Esophagus squamous epithelium (tissue), 5 donors: ENCODE measurements at places on chromosomes 13 and 19.

- no peak for DNase-seq
These were observed 12.3 kb upstream of the CYSLTR2 start for GRCh38 chr13:48641404-48641803.

DNA sequence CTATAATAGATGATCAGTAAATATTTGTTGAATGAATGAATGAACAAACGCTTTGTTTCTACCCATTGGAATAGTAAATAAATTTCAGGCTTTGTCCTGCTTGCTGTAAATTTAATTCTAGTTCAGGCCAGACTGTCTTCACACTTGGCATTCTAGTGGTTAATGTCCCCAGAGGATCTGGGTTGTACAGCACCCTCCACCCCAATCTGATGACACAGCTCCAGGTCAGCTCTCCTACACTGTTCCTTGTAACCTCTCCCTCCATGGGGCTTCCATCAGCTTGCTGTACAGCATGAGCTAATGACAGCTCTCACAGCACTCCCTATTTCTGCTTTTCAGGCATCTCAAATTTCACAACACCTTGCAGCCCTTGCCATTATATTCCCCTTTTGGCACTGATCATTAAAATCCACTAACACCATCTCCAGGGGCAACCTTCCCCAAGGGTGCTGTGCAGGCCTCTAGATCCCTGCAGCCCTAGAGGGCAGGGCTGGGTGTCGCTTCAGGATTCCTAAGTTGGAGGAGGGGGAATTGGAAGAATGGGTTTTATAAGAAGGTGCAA, 12.7 kb upstream of the KL start:
- no peak for DNase-seq

- DNase-seq, result no peak
These were observed 6.5 kb downstream of the ARMC6 start for GRCh38 chr19:19039901-19040300.

DNA sequence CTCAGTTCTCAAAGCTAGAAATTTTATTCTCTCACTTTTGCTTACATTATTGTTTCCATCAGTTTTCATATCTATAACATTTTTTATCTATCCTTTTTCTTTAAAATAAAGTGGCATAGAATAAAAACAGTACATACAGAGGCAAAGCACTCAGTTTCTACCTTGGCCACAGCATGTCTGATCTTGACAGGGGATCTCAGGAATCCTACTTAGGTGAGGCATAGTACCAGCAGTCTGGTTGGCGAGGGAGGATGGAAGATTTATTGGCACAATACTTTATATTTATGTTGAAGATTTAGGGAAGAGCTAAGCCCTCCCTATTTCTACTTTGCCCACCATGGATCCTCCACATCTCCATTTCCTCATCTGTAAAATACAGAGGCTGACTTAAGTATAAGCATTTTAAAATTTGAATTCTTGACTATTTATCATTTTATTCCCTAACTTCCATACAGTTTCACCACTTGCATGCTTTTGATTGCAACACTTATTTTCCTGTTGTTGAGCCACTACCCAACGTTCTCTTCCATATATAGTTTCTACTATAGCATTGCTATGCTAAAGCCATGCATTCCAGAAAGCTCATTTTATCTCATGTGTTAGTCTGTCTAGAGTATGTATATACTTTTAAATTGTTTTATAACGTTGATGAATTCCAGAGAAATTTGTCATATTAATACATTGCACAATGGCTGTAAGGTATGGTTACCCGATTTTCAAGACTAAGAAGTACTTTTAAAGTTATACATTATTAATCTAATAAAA, 506.7 kb downstream of the KCTD12 start:
- DNase-seq, result no peak

- no peak for DNase-seq
These were observed 269.3 kb upstream of the MIR17HG start for GRCh38 chr13:91078093-91078679.

DNA sequence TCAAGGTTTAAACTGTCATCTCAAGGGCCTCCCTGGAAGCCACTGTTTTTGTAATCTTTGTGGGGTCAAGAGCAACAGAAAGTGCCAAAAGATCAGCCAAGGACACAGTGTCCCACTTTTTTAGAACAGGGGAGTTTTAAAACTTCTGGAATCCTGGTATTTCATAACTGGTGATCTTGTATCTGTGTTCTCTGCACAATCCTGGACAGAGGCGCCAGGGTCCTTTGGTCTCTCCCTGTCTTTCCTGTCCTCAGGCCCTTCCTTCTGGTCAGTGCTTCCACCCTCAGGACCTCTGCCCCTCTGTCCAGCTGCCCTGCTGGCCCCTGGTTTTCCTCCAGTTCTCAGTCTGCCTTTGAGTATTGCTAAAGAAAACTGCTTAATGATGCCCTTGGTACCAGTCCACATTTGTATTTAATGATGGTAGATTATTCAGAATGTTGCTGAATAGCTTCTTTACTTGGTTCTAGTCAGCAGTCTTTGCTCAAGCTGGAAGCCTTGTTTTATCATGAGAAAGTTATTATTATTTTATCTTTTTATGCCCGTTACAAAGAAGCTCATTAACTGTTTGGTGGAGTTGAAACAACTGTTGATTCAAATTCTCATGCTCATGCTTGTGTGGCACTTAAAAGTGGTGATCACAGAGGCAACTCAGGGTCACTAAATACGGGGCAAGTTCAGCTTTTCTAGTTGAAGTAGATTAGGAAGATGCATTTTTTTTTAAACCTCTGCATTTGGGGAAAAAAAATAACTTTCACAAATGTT, 47.5 kb downstream of the WASF3 start:
- no peak for DNase-seq

- no peak for DNase-seq
These were observed 127.6 kb downstream of the KATNAL1 start for GRCh38 chr13:30179597-30180276.

DNA sequence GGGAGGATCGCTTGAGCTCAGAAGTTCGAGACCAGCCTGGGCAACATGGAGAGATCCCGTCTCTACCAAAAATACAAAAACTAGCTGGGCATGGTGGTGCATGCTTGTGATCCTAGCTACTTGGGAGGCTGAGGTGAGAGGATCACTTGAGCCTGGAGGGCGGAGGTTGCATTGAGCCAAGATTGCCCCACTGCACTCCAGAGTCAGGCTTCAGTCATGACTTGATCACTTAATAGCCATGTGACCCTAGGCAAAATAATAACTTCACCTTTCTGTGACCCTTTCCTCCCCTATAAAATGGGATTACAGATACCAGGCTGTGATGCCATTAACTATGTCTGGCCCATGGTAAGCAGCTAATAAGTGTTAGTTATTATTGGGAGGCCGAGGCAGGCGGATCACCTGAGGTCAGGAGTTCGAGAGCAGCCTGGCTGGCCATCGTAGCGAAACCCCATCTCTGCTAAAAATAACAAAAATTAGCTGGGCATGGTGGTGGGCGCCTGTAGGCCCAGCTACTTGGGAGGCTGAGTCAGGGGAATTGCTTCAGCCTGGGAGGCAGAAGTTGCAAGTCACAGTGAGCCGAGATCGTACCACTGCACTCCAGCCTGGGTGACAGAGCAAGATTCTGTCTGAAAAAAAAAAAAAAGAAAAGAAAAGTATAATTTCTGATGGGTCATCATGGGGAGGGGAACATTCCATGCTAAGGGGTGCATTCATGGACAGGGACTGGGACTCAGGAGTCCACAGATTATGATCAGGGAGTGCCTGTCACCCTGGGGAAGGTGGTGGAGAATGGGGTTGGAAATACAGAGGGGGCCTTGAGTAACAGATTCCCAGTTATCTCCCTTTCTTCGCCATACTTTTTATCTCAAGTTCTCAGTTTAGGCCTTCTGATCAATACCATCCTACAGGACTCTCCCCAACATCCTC, 15.5 kb downstream of the TPM4 start:
- DNase-seq, result no peak

GRCh38 chr13:97302611-97303010, 80.5 kb downstream of the MBNL2 start:
- DNase-seq, result no peak

DNA sequence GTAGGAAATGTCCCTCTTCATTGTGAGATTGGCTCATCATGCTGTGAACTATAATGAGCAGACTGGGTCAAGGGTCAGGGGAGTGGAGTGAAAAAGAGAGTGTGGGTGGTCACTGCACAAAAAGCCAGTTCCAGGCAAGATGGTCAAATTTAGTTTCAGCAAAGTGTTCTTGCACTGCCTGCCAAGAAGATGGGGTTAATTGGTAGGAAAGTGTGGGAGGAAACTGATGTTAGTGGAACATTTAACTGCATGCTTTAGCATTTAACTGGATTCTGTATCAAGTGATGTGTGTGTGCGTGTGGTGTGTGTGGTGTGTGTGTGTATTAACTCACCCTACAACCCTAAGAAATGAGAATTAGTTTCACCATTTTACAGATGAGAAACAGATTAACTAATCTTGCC, 131.6 kb downstream of the COG6 start:
- DNase-seq, result no peak

GRCh38 chr13:35157143-35157755, 215.2 kb downstream of the NBEA start:
- no peak for DNase-seq

GRCh38 chr13:80276371-80277289, 64.3 kb downstream of the SPRY2 start:
- DNase-seq, result no peak

GRCh38 chr13:33051632-33052031, 35.4 kb downstream of the KL start:
- no peak for DNase-seq

GRCh38 chr19:49186108-49186507, 28.5 kb downstream of the TRPM4 start:
- no peak for DNase-seq

DNA sequence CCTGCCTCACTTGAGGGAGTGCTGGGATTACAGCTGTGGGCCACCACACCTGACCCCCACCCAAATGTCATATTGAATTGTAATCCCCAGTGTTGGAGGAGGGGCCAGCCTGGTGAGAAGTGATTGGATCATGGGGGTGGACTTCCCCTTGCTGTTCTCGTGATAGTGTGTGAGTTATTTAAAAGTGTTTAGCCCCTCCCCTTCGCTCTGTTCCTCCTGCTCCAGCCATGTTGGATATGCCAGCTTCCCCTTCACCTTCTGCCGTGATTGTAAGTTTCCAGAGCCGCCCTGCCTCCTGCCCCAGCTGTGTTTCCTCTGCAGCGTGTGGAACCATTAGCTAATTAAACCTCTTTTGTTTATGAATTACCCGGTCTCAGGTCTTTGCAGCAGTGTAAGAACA, 13.7 kb downstream of the CHAMP1 start:
- DNase-seq, result no peak

DNA sequence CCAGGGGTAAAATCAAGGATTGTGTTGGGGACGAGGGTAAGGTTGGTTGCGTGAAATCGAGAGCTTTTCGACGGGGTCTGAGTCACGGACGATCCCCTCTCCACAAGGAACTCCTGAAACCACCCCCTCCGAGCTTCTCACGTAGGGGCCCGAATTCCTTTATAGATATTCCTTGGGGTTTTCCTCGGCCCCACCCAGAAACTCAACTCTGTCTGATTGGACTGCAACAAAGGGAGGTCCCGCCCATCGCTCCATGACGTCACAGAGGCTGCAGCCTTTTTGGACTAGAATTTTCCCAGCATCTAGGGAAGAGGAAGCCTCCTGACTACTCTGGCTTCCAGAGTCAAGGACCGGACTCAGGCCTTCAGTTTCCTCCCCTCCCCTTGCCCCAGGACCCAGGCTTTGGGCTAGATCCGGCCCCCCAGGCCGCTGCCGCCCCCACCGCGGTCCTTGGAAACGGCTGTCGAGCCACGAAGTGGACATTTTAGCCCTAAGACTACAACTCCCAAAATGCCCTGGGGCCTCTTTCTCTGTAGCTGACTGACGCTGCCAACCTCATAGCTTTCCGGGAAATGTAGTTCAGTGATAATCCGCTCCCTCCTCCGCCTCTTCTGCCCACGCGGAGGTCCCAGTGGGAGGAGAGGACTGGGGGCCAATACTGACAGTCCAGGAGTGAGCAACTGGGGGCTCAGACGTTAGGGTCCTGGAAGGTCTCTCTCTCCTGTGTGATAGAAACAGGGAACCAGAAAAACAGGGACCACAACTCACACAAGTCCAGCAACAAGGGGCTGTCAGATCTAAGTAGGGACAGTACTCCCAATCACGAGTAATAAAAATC, at the start of gene IZUMO1:
TSS of gene IZUMO1 (minus strand) at position 172 of the 838 bp plus-strand sequence. CDS start 1,050 bp downstream, outside the sequence.
- no peak for DNase-seq

- DNase-seq, result no peak
These were observed 85.9 kb downstream of the KDM4B start for GRCh38 chr19:5054551-5055456.

GRCh38 chr13:27744801-27745200, 47.5 kb upstream of the GSX1 start:
- DNase-seq, result no peak

DNA sequence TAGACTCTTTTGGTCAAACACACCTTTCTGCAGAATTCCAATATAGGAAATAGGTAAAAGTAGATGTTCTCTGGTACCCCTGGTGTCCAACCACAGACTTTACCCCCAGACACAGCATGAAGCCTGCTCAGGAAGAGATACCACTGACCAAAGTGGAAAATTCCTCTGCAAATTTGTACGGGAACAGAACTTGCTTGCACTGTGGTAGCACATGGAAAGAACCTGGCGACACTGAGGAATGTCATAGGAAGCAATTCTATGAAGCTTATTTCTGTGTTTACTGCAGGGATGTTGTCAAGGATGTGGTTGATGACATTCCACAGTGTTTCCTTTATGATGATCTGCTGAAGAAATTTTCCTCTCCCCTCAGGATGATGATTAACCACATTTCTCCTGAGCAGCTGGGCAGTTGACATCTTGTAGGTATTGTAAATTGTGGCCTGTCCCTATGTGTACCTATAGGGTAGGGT, 48.9 kb upstream of the TNFSF11 start:
- DNase-seq, result no peak

DNA sequence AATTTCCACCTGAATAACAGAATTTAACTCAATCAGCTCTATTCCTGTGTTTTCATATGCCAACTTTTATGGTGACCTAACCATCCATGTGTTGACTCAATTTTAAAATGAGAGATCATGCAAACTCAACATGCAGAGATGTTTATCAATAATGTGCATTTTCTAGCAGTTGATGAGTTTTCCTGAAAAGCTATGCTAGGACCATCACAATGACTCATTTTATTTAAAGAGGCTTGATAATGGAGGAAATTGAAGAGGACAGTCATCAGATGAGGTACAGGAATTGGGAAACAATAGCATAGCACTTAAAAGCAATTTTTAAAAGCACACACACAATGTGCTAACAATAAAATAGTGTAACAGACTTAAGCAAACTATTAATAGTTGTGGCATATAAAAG, 127.1 kb downstream of the VWA8 start:
- DNase-seq, result no peak
